Left colon (tissue), 2 donors: ENCODE measurements at places on chromosomes 1 and 21.
A peak's percentile ranks its signal among the peaks of the same experiment; 100 is the strongest.

DNA sequence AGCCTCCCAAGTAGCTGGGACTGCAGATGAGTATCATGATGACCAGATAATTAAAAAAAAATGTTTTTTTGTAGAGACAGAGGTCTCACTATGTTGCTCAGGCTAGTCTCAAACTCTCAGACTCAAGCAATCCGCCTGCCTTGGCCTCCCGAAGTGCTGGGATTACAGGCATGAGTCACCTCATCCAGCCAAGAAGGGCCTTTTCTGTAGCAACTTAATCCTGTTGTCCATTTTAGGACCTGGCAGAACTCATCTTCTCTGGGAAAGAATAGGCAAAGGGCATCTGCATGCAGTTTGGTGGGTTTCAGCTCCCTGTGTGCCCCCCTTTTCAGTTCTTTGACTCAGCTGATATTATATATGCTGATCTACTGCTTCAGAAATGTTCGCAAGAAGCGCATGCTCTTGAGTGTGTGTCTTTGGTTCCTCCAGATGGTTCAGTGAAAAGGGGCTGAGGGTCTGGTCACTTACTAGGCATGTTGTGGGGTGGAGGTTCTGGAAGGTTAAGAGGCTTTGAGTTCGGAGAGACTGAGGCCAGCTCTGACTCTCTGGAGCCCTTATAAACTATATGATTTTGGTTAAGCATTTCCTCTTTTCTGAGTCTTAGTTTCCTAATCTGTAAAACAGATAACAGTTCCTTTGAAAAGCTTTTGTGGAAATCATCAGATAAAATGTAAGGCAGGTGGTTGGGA, 19.4 kb upstream of the SRSF4 start:
- no peak for DNase-seq

DNA sequence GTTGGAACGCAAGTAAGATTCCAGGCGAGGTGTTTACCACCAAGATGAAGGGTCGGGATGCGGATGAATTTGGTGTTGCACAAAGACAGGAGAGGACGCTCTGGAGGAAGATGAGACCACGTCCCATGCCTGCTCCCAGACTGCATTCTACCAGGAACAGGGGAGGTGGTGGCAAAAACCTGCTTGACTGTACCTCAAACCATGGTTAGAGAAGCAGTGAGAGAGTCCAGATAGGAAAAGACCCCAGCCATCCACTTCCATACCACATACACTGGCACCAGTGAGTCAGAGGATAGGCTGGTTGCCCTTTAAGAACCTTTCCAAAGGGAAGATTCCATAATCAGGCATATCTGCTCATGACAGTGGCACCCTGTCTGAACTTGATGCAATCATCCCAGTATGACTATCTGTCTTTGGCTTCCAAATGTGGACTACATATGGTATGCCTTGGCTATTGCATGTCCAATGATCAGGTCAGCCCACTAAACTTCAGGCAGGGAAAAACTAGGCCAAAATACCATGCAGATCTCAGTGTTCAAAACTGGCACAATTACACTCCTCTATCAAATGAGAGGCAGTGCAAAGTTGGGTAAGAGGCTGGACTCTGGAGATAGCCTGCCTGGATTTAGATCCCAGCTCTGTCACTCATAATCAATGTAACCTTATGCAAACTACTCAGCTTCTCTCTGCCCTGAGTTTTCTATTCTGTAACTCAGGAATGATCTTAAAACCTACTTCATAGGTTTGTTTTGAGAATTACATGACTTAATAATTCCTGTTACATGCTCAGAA, 20.6 kb downstream of the NPR1 start:
- no peak for DNase-seq

DNA sequence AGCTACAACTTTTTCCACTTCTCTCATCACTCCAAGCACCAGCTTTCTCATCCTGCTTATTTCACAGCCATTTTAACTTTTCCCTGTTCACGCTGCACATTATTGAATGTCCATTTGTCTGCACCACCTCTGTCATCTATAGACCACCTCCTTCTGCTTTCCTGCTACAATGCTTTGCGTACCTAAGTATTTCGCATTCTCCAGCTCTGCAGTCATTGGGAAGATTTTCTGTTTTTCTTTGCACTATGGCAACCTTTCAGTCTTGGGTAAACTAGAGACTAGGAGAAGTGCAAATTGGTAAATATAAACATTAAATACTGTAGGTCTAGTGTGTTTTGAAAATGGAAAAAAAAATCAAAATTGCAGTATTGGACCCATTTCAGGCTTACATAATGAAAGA, 835 bp downstream of the CCDC30 start:
- DNase-seq = no peak

- no peak for DNase-seq
These were observed 8.7 kb downstream of the C1orf74 start for GRCh38 chr1:209775678-209776077.

DNA sequence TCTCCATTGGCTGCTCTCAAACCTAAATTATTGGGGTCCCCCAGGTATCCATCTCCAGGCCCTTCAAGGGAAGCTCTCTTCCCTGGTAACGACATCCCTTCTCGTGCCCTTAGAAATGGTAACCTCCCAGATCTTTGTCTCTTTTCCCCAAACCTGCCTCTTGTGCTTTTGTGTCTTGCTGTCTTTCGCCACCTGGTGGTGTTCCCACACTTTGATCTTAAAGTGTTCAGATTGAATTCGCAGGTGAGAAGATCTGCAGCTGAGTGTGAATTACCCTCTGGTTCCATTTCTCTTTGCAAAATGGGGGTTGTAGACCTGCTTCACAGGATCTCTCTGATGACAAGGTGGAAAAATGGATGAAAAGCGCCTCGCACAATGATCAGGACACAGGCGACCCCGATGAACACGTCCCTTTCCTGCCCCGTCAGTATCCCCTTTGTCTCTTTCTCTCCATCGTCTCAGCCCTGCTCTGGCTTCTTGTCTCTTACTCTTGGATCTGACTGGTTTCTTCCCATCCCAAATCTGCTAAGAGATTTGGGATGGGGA, 53.1 kb downstream of the DOP1B start:
- peak; percentile 44 for DNase-seq

DNA sequence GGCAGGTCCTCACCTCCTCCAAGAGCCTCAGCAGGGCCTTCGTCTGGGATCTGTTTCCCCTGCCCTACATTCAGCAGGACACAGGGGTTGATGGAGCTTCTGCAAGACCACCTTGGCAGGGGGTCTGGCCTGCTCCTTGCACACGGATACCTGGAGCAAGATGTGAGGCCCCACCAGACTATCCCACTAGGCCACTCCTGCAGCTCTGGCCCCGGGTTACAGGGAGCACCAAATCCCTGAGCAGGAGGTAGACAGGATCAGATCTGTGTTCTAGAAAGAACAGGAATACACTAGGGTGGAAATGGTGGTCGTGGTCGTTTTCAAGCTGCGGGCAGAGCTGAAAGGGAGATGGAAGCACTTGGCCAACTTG, 33.5 kb downstream of the EPHX1 start:
- no peak for DNase-seq

GRCh38 chr1:17653728-17654351, 101.3 kb upstream of the ACTL8 start:
- no peak for DNase-seq

- no peak for DNase-seq
These were observed 34.8 kb downstream of the MIA3 start for GRCh38 chr1:222652676-222653075.

DNA sequence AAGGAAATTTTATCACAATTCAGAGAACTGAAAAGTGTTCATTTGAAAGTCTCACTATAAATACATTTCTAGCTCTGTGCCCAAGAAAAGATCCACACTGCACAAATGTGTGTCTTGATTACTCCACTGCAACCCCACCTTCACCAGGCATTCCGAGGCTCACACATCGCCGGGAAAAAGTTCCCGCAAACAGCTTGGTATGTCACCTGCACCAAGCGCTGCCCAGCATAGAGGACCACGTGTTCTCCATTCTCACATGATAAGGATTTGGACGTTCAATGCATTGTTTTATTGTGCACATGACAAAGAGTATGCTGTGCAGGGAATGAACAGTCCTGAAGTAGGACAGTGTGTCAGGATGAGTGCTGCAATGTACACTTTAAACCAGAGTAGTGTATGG, 70.1 kb downstream of the ERG start:
- DNase-seq = no peak

GRCh38 chr1:7109901-7110300, 324.6 kb downstream of the CAMTA1 start:
- DNase-seq = no peak

- DNase-seq = no peak
These were observed 55.2 kb upstream of the KIF1B start for GRCh38 chr1:10155087-10155712.

GRCh38 chr1:196584696-196585095, 23.5 kb downstream of the KCNT2 start:
- no peak for DNase-seq

DNA sequence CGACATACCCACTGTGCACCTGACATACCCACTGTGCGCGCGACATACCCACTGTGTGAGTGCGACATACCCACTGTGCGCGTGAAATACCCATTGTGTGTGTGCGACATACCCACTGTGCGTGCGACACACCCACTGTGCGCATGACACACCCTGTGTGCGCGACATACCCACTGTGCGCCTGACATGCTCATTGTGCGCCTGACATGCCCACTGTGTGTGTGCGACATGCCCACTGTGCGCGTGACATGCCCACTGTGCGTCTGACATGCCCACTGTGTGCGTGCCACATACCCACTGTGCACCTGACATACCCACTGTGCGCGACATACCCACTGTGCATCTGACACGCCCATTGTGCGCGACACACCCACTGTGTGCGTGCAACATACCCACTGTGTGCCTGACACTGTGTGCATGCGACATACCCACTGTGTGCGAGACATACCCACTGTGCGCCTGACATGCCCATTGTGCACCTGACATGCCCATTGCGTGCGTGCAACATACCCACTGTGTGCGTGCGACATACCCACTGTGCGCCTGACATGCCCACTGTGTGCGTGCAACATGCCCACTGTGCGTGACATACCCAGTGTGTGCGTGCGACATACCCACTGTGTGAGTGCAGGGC, 2.5 kb upstream of the RRP1 start:
- DNase-seq = no peak

- DNase-seq = peak; percentile 80
These were observed at the start of gene CDC42BPA for GRCh38 chr1:227318016-227318852. Gene CDC42BPA (minus strand): TSS chr1:227318492. CDS start chr1:227317182, 1,310 bp downstream.

GRCh38 chr1:226482196-226482595, 66.4 kb upstream of the STUM start:
- DNase-seq = no peak

DNA sequence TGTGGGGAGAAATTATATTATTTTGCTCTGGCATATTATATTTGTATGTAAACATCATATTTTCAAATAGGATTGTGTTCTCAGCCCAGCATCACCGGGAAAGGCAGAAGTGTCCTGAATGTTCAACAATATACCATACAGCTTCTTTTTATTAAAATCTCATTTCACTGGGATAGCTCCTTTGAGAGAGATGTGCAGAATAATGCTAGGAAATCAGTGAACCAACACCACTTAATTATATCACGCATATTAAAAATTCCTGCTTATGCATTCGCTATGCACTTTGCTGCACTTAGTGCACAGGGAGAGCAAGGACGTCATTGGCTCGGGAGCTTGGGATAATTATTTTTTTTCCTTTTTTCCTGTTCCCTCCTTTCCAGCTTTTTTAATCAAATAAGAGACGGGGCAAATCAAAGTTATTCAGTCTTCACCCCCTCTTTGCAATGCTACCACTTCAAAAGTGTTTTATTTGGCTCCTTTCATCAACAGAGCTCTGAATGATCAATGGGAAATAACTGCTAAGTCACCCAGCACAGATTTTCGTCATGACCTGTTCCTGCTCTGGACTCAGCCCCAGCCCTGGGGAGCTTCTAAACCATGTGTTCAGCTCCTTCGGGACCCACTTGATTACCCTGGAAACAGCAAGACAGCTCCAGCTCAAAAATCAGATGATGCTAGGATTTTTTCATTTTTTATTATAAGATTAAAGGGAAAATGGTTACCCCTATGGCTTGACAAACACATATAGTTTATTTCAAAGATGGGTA, 165.5 kb upstream of the DUSP10 start:
- no peak for DNase-seq

- no peak for DNase-seq
These were observed 1.2 kb downstream of the GBP5 start for GRCh38 chr1:89271341-89272015.

DNA sequence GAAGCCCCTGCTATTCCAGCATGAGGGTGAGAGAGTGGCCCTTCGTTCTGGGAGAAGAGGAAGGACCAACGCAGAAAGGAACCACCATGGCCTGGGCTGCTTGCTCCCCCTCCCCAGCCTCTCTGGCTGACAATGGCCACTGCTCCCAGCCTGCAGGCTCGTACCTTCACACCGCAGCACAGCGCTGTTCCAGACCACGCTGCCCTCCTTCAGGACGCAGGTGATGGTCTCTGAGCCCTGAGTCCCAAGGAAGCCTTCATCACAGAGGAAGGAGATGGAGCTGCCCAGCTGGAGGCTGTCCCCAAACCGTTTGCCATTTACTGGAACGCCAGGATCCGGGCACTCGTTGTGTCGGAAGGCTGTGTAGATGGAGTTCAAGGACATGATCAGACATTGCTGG, 124.9 kb upstream of the HMGB4 start:
- no peak for DNase-seq

DNA sequence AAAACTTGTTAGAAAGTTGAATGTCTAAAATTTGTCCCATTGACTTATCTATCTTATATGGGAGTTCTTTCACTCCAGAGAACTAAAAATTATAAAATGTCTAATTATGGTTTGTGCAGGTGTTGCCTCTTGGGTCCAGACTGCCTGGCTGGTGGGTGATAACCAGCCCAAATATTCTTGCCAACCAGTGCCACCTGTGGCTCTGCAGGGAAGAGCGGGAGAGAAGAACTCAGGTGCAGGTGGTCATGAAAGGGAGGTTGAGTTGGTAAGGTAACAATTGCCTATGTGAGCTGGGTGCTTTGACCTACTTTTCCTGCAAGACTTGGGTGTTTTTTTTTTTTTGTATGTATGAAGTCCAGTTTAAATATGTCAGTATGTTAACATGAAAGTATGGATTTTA, 10.2 kb downstream of the RPS6KC1 start:
- DNase-seq = no peak

DNA sequence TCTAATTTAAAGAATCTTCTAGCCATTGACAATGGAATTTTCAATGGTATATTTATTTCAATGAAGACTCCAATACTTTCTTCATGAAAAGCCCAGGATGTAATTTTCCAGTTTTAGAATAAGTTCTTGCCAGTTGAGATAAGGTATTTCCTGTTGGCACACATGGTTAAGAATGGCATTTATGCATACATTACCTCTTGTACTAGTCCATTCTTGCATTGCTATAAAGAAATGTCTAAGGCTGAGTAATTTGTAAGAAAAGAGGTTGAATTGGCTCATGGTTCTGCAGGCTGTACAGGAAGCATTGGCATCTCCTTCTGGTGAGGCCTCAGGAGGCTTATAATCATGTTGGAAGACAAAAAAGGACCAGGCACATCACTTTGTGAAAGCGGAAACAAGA, 1179.6 kb downstream of the AMY1C start:
- no peak for DNase-seq
